ENCODE measurements at places on chromosomes 4 and X. TPM values are rescaled to one million over a fixed set of nuclear protein-coding genes. Genes with fewer than 3 reads are reported as not detected.

RASGEF1B gene
- total RNA-seq, result 6.7 TPM

CSN1S1 gene
- total RNA-seq, result not detected

SSX2B gene
- not detected for total RNA-seq

SSX4B gene
- not detected for total RNA-seq

GRCh38 chr4:100083289-100083688, 107.0 kb downstream of the DDIT4L start:
- DNase-seq, result no peak

DNA sequence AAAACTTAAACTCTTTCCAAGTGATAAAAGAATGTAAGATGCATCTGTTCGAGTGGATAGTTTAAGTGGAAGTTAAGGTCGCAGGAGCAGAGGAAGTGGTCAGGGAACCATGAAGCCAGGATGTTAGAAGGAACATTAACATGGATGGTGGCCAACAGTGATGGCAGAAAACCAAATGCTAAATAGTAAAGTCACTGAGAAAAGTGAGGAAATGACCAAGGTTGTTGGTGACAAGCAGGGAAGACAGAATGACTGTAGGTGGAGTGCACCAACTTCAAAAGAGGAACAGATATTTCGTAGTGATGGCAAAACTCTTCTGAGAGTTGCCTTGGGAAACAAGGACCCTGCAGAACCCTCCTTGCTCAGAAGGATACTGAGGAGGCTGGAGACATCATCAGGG, 226.2 kb downstream of the PALLD start:
- no peak for DNase-seq

DNA sequence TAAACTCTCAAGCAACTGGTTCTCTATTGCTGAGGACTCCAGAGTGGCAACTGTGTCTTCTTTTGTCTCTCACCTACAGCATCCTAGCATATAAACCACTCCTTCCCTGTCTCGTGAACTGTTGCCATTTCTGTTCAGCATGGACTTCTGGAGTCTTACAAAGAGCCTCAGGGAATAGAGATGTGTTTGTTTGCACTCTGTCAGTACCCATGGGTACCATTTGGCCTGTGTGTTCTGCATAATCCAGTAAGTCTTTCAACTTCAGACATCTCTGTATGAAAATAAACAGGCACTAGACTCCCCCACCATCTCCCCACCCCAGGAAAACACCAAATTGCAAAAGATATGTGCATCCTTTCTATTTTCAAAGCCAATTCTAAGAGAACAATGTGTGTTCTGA, 1351.6 kb upstream of the PABPC4L start:
- DNase-seq, result no peak

DNA sequence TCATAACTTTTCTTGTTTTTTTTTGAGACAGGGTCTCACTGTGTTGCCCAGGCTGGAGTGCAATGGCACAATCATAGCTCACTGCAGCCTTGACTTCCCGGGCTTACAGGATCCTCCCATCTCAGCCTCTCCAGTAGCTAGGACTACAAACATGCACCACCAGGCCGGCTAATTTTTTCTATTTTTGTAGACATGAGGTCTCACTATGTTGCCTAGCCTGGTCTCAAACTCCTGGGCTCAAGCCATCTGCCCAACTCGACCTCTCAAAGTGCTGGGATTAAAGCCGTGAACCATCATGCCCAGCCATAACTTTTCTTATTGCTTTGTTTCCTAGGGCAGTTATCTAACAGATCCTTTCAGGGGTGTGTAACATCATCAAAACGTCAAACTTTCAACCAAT, 11.8 kb downstream of the SEC24D start:
- DNase-seq, result no peak

DNA sequence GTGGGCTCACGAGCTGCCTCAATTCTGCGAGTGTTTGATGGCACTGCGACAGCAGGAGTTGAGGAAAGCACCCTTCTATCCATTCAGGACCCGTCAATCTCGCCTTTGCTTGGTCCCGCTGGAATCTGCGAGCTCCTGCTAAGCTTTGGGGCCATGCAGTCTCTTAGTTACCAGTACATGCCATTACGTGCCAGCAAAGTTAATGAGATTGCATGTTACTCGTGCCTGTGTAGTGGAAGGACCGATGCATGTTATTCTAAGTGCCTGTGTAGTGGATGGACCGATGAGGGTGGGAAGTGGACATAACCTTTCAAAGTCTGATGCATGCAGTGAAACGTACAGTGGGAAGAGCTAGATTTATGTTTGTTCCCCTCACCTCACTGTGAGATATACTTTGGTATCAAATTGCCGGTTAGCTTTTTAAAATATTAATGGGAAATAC, 569 bp downstream of the RPS3A start:
- DNase-seq, result no peak

DNA sequence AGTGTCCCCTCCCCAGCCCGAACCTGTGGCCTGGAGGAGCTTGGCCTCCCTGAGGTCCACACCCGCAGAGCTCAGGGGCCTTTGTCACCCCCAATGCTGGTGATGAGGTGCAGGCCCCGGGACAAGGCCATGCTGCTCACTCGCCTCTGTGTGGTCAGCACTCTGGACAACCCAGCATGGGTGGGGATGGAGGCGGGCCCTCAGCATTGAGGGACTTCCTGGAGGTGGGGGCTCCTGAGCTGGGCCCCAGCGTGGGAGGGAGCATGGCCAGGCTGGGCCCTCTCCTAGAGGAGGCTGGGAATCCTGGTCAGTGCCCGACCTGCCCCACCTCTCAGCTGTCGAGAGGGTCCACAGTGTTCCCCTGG, 30.6 kb downstream of the TACC3 start:
- no peak for DNase-seq

- no peak for DNase-seq
Observed at GRCh38 chr4:142035566-142035965, 399.2 kb downstream of the IL15 start.

- no peak for DNase-seq
Observed at GRCh38 chrX:135345107-135345589, 35.9 kb downstream of the ETDC start.

DNA sequence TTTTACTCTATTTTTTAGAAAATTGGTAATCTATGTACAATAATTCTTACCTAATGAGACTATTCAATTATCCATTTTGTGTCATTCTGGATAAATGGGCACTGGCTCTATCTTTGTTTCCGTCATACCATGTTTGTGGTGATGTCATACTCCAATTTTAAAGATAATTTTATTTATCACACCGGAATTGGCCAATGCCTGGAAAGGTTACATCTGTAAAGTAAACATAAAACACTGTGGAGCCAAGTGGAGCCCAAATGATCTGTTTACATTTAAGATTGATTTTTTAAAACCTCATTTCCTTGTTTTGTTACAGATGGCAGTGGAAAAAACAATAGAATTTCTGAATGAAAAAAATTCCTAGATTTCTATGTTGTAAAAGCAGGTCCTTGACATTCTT, 120.2 kb upstream of the GPRIN3 start:
- DNase-seq, result no peak

DNA sequence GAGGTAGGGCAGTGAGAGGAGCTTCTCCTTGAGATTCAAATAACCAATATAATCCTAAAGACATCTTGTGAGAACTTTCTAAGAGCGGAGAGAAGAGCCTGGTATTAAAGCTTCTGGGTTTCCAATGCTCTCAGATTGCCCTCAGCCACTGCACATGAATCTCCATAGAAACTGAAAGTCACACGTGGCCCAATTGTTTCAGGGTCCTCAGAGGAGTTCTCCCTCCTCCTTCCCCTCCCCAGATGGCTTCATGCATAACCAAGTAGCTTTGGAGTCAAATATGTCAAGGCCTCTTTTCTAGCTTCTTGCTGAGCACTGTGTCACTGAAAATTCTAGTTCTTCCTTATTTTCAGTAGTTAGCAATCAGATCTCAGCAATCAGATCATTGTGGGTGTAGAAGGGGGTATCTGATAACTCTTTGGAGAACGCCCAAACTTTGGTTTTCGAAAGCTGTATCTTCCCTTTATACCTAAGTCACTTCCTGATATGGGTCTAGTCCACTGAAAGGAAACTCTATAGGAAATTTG, 2.2 kb downstream of the BTK start:
- no peak for DNase-seq

GRCh38 chr4:150033901-150034300, 44.3 kb upstream of the DCLK2 start:
- DNase-seq, result no peak

GRCh38 chrX:104195489-104196084, 29.3 kb downstream of the FAM199X start:
- DNase-seq, result no peak

DNA sequence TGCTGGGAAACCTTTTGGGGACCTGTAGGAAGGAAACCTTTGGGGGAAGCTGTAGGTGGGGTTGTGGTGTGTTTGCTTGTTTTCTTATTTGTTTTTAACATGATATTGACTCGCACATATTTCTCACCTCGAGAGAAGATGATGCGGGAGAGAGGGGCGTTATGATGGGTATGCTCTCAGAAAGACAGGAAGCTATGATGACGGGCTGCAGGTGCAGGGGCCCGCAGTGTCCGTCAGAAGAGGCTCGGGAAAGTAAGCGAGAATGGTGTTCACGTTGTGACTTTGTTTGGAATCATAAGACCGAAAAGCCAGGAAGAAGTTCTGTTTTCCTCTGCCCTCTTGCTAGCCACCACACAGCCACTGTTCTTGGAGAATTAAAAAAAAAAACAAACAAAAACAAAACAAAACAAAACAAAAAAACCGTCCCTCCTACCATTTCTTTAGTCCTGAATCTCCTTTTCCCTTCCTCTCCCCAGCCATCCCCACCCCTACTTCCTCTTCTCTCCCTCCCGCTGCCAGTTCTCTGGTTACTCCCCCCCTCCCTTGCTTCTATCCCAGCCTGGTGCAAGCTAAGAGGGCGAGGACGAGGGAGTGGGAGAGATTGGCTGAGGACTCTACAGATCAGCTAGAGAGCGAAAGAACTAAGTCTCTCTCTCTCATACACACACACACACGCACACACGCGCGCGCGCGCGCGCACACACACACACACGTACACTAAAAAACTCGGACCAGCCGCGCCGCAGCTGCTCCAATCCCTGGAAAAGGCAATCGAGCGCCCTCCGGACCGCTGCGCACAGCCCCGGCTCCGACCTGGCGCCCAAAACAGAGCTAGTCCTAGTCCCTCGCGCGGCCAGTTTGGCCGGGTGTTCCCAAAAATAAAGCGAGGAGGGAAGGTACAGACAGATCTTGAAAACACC, at the start of gene BMP3:
Gene BMP3 (plus strand): TSS at position 648 of the 920 bp plus-strand sequence. CDS start 577 bp downstream, outside the sequence.
- peak; percentile 15 for DNase-seq

DNA sequence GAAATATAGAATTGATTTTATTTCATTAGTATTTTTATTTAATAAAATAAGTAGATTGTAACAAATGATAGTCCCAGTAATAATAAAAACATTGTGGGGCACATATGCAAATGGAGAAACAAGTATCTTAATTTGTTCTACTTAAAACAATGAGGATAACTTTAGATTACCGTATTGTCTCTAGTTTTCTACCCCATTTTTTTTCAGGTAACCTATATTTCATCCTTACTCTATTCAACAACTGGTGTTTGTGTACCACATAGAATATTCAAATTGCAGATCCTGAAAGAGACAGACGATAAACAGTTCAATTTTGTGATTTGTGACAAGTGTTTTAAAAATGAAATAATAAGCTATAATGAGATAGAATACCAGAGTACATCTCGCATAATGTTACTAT, 671.8 kb downstream of the GALNTL6 start:
- no peak for DNase-seq

All from activated naive CD8-positive, alpha-beta T cell treated with anti-CD3 and anti-CD28 coated beads for 36 hours (primary cell).